D341Med (cell line): ENCODE measurements at places on chromosomes 1 and 21.

GRCh38 chr1:162206300-162206699 lies 136.8 kb downstream of the NOS1AP start:
- no peak for DNase-seq

DNA sequence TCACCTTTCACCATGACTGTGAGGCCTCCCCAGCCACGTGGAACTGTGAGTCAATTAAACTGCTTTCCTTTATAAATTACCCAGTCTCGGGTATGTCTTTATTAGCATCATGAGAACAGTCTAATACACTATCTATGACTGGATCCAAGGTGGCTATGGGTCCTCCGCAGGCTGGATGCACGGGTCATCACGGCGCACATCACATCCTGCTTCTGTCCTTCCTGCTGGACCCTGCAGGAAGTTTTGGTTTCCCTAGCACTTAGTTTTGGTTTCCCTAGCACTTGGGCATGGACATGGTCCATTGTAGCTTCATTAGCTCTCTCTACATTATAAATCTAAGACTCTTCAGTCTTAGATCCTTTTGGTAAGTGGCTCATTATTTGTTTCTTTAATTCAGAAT lies 14.2 kb upstream of the PHC2 start:
- no peak for DNase-seq

DNA sequence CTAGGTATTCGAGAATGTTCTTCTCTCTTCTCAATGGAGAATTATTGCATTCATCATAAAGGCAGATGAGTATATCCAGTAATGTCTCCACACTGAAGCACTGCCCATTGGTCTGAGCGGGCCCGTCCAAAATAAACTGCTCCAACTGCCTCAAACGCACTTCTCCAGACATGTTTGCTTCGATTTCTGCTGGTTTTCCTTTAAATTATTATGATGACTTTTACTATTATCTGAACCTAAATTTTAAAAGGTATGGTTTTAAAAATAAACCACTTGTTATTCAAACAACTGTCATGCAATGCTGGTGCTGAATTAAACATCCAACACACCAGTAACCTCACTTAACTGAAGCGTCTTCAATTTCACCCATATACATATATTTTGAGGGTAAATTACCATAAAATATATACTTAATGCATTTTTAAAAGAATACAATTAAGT lies 1.3 kb downstream of the CDC42BPA start:
- DNase-seq: no peak

DNA sequence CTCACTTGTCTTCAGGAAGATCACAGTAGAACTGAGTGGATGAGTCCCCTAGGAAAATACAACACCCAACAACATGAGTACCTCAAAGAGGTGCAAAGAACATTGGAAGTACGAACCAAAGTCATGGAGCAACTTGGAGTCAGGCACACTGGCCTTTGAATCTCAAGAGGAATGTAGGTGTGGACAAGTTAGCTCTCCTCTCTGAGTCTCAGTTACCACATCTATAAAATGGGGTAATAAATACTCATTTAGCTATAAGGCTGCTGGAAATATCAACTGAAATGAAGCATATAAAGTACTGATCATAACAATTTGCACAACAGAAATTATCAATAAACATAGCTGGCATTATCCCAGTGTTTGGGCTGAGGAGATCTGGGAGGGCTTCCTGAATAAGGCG lies 96.7 kb upstream of the JUN start:
- no peak for DNase-seq

DNA sequence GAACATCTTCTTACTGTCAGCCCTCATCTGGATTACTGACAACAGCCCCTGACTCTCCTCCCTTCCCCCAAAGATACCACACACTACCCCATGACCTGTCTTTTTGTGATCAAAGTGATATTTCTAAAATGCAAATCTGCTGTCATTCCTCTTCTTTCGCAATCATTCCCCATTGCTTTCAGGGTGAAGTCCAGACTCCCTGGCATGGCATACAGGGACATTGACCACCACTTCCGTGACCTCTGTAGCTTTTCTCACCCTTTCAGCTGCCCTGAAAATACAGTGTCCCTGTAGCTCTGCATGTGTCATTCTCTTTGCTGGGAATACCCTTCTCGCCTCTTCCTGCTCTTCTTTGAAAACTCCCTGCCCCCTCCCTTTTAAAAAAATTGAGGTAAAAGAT lies 4.1 kb downstream of the SERINC2 start:
- no peak for DNase-seq
